ENCODE measurements at places on chromosomes 12 and 14.

- no peak for DNase-seq
These were observed 8.9 kb downstream of the MSRB3 start for GRCh38 chr12:65287426-65287825.

DNA sequence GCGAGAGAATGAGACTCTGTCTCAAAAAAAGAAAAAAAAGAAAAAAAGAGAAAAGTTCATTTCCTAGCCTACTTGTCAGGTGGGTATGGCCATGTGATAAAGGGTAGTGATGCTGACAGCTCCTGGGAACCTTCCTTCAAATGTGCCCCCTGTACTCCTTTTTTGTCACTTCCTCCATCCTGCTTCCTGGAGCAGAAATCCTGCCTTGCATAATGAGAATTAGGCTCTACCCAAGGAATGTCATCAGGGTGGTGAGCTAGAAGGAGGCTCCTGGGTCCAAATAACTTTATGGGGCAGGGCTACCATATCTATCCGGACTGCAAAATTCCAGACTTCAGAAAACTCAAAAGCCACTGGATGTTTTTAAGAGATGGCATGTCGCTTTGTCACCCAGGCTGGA lies 27.8 kb upstream of the FBXO34 start:
- no peak for DNase-seq

DNA sequence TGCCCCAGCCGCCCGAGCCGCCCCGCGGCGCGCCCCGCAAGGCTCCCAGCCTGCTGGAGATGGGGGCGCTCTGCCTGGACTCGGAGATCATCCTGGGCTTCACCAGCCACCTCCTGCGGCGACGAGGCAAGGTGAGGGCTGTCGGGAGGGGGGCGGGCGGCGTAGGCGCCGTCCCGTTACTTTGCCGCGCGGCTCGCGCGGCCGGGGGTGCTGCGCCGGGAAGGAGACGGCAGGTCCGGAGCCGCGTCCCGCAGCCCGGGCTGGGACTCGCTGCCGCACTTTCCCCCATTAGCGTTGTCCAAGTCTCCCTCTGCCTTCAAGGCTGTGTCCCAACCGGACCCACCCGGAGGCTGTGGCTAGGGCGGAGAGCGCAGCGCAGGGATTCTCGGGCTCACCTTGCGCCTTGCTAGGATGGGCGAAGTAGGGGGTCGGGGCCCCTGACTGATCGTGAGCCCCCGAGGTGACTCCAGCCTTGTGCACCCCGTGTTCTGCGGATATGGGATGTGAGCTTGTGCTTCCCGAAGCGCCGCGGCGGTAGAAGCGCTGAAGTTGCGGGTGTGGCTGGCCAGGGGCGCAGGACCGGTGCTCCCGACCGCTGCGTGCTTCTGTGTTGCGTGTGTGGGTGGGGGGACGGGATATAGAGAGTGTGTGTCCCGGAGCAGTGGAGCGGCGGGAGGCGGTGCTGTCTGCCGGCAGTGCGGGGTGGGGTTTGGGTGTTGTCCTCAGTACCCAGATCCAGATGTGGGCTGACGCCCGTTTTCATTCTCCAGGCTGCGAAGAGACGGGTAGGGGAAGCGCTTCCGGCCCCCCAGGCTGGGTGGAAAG lies 1.7 kb upstream of the KIF26A start:
- no peak for DNase-seq

GRCh38 chr12:93317227-93317626 lies 60.5 kb upstream of the NUDT4 start:
- DNase-seq: no peak

DNA sequence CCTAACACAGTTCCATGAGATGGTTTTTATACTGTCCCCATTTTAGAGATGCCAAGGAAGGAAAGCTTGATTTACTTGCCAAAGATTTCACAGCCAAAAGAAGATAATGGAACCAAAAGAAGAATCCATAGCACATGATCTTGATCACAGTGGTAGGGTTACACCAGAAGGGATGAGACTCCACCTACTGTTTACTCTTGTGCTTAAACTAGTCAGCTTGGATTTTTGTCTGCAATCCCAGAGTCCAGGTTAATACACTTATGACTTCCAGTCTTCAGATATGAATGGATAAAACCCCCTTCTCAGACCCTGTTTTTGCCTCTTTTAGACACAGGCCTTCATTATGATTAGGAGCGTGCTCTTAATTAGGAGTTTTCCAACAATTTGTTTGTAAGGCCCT lies 454.2 kb downstream of the AEBP2 start:
- no peak for DNase-seq

- no peak for DNase-seq
These were observed 590.2 kb upstream of the ATXN7L3B start for GRCh38 chr12:73947326-73948026.

DNA sequence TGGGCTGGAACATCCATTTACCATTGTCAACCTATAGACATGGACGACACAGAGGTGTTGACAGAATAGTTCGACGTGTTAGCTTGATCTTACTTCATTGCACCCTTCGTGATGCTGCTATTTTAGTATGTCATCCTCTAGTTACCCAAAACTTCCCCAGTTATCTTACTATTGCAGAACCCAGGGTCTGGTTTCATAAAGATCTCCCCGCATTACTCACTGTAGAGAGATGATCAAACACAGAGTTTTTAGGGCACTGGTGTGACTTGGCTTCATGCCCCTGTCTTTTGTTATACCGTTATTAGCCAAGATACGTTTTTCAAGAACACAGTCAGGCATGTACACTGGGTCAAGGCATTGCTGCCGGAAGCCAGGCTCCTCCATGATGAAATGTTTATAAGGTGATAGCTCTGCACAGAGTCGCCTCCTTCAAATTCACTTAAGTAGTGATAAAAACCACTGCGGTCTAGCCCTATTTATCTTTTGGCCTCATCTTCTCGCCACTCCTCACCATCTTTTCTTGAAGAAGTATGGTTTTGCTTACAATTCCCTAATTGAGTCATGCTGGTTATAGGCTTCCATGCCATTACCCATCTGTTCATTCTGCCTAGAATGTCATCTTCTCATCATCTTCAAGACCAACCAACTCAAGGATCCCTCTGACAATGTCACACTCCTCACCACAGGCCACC lies 1127.9 kb downstream of the VRK1 start:
- DNase-seq: no peak

GRCh38 chr14:60684203-60684602 lies 34.9 kb upstream of the SIX1 start:
- no peak for DNase-seq

DNA sequence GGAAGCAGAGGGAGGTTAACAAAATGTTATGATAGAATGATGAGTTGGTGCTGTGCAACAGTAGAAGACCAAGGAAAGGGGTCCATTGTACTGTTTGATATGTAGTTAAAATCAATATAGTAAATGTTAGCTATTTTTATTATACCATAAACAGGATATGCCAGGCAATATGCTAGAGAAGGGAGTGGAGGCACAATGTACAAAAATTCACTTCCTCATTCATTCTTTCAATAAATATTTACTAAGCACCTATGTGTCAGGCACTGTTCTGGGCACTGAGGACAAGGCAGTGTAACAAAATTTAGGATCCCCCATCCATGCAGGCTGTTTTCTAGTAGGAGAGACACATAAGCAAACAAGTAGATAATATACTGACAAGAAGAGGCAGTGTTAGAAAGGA lies 25.0 kb downstream of the FGD6 start:
- DNase-seq: no peak

DNA sequence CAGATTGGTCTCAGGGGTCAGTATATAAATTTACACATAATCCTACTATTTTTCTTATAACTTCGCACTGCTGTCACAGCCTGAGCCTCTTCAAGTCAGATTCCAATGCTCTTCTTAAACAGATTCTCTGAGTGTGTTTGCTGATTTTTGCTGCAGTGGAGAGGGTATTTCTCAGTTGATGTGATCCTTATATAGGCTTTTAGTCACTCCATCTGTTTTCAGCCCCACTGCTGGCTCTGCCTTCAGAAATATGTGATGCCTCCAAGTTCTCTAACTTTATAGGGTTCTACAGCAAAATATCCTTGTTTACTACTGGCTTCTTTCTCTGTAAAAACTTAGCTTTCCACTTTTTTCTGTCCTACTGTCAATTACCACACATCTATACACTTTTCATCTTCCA lies 702.7 kb downstream of the NRXN3 start:
- DNase-seq: no peak

DNA sequence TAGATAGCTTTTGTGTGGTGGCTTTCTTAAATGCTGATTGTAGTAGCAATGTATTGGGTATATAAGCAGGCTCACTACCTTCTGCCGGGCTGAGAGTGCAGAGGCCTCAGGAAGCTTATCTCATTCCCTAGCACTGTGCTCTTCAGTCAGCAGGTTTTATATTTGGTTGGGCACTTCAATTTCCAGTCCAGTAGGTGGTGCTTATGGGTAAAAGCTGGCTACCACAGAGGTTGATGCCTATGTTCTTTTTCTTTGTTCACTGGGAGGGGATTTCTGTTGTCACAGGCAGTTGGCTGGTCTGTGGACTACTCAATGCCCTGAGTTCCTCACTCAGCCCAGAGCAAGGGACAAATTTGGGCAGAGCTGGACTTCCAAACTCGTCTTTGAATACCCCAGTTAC lies 43.0 kb upstream of the GLIPR1 start:
- no peak for DNase-seq

DNA sequence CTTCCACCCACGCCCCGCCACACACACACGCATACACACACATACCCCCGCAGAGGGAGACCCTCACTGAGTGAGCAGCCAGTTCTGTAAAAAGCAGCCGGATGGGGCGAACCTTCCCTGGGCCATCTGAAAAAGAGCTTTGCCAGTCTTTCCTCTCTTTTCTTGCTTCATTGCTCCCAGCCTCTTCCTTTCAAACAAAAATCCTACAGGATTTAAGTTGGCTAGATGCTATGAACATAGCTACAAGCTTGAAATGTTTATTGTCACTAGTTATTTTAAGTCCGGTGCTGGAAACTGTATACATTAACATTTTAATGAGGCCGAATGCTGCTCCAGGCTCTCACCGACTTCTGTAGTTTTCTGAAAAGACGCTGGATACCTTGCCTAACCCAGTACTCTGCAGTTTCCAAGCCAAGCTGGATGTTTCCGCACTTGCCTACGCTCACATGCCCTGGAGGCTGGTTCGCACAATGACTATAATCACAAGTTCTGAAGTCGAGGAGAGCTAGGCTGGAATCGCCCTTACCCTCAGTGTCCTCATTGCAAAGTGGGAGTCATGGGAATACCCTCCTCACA lies 39.2 kb downstream of the LTBP2 start:
- no peak for DNase-seq

GRCh38 chr12:30145684-30146032 lies 361.9 kb upstream of the TMTC1 start:
- no peak for DNase-seq

GRCh38 chr12:90896164-90896563 lies 58.8 kb downstream of the CCER1 start:
- DNase-seq: no peak

GRCh38 chr12:85057370-85057963 lies 21.3 kb downstream of the LRRIQ1 start:
- no peak for DNase-seq

GRCh38 chr12:122243965-122244364 lies 18.1 kb upstream of the DIABLO start:
- DNase-seq: peak; percentile 3

- DNase-seq: no peak
These were observed 86.3 kb downstream of the IRF2BPL start for GRCh38 chr14:76941946-76942805.

- no peak for DNase-seq
These were observed 20.6 kb downstream of the GSG1 start for GRCh38 chr12:13082861-13083260.

DNA sequence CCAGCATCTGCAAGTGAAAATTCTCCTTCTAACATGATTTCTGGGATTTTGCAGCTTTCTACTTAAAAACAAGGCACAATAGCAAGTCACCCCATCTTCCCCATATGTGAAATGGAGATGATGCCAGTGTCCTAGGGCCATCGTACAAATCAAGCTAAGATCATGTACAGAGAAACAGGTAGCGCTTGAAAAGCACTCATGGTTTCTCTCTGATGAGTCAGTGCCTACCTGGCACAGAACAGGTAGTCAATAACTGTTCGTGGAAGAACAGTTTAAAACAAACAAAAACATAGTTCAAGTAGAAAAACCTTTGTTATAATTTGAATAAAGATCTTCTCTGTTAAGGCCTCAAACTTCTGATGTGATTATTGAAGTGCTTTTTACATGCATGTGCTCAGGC lies 46.9 kb downstream of the RAD52 start:
- no peak for DNase-seq

DNA sequence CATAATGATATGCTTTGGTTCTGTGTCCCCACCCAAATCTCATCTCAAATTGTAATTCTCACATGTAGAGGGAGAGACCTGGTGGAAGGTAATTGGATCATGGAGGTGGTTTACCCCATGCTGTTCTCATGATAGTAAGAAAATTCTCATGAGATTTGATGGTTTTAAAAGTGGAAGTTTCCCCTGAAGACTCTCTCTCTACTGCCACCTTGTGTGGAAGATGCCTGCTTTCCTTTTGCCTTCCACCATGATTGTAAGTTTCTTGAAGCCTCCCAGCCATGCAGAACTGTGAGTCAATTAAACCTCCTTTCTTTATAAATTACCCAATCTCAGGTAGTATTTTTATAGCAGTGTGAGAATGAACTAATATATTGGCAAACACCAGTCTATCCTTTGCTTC lies 260.4 kb upstream of the PPFIA2 start:
- DNase-seq: no peak

DNA sequence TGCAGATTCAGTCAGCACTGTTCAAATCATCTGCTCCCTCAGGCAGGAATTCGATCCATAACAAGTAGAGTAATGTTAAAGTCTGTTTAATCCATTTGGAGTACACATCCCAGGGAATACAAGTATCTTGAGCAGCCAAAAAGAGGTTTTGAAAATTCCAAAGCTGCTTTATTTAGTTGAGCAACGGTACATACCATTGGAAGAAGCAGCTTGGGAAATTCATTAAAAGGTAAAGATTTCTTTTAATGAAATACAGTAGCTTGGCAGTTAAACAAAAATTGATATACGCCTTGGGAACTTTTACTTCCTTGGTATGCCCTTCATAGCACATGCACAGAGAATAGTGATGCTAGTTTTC lies 153.8 kb downstream of the LRIG3 start:
- no peak for DNase-seq

DNA sequence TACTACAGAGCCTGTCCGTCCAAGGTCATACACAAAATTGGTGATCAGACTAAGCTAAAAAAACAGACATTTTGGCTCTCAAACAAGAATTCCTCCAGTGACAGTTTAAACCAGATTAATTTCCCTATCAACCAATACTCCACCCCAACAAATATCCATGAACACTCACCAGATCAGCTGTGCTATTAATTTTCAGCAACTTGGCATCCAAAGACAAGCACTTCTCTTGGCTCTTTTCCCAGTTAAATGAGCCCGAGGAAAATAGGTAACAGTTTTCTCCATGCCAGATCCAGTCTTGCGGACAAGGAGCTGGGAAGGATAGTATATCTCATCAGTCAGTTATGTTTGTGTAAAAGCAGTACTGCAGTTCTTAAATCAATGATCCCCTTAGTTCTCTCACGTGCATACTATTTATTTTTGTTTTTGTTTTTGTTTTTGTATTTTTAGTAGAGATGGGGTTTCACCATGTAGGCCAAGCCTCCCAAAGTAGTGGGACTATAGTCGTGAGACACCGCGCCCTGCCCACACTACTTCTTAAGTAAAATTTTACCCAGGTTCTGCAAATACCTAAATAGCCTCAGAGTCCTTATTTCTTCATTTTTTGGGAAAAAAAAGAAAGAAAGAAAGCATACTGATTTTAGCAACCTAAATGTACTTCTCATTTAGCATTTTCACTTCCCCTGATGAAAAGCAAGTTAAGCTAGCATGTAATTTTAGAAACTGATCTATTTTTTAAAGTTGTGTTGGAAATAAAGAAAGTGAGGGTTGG lies 11.1 kb downstream of the OLR1 start:
- DNase-seq: no peak
